ENCODE measurements at places on chromosomes 3 and 15.

GRCh38 chr3:73365756-73366397 is 258.9 kb downstream of the PDZRN3 start:
- DNase-seq, result no peak

DNA sequence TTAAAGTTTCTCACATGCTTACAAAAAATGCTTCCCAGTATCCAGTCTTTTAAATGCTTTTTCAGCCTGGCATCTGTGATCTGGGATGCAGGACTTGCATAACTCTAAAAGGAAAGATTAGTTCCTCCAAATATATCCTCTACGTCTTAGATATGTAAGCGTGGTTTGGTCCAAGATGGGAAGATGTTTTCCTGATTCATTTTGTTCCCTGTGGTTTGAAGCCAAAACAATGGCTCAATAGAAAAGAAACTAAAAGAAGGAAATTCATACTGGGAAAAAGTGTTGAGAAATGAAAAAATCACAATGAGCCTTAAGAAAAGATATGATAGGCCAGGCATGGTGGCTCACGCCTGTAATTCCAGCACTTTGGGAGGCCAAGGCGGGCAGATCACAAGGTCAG is 1002.8 kb downstream of the NAALADL2 start:
- no peak for DNase-seq

DNA sequence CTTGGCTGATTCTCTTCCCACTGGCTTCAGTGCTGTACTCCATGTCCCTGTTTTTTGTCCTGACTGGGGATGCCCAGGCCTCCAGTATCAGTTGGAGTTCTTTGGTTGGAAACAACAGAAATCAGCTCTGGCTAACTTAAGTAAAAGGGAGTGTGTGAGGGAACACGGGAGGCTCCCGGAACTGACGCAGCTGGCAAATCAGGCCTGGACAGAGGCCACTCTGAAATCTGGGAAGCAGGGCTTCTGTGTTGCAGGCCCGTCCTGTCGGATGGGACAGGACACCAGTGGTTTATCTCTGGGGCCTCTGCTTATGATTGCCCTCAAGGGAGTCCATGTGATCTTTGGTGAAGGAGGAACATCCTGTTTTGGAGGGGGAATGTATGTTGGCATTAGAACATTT is 124.3 kb downstream of the CHCHD6 start:
- DNase-seq, result no peak

GRCh38 chr3:23834082-23834870 is 28.5 kb downstream of the UBE2E1 start:
- DNase-seq, result no peak

GRCh38 chr3:121152573-121152972 is 244.6 kb downstream of the STXBP5L start:
- no peak for DNase-seq

DNA sequence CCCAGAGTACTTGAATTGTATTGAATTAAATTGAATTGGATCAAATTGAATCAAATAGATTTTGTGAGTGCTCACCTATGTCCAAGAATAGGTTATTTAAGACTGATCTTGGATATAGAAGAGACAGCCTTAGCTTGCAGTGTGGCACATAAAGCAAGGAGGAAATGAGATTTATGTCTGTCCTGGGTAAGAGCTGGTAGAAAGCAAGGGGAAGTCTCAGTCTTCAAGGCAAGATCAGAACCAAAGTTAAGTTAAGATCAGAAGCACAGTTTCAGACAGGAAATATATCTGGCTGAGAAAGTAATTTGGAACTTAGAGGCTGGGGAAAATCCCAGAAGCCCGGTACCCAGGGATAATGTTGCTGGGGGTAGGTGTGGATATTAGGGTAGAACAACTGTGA is 244.4 kb upstream of the ARPP21 start:
- no peak for DNase-seq

DNA sequence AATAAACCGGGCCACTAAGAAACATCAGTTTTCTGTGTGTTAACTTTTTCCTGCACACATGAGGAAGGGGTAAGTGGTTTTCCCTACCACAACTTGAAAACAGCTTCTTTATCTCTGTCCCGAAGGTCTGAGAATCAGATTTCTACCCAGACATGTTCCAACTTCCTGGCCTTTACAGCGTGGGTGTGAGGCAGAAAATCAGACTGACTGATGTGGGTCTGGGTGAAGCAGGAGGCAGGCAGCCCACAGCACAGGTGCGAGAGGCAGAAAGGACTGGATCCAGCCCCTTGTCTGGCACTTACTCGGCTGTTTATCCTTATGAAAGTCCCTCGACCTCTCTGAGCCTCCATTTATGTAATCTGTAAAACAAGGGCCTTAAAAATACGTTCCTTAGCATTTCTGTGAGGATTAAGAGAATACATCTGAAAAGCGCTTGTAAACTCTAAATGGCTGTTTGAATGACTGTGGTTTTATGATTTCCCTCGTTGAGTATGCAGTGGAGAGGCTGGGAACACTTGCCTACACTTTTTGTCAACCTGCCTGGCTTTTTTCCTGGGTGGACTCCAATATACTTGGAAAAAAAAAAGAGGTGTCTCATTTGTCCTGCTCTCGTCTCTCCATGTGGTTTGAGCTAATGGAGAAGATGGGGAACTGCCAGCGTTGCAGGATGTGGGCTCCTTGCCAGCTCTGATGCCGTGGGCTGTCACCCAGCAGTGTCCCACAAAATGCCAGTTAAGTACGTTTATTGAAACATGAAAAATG is 3.1 kb downstream of the AGBL1 start:
- peak; percentile 8 for DNase-seq

DNA sequence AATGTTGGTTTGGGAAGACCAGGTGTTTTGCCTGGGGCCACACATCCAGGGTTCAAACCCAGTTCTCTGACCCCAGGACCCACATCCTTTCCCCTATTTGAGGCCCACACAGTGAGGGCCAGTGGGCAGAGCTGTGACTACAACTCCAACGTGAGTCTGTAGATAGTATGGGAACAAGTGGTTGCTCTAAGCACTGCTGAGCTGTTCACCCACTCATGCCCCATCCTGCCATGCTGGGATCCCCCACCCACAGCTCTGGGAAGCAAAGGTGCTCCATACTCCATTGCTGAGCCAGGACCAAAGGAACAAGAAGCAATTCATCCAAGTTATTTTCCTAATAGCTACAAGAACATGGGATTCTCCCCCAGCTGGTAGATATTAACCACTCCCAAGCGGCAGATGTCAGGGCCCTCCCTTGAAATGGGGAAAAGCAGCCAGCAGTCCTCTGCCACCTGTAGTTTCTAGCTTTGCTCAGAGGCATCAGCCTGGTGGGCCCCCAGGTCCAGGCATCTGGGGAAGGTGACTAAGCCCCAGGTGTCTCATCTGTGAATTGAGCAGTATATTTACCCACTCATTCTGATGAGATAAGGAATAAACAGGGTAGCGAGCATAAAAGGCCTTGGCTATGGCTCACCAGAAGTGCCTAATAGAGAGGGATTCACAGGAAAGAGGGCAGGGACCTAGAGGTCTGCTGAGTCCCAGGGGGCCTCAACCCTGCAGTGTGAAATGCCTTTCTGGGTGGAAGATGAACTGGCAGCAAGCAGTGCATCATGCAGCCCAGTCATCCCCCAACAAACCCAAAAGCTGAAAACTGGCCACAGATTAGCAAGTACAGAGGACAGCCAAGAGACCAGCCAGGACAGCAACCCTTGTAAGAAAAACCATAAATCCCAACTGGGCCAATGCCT is 33.4 kb downstream of the POC1A start:
- DNase-seq, result no peak

DNA sequence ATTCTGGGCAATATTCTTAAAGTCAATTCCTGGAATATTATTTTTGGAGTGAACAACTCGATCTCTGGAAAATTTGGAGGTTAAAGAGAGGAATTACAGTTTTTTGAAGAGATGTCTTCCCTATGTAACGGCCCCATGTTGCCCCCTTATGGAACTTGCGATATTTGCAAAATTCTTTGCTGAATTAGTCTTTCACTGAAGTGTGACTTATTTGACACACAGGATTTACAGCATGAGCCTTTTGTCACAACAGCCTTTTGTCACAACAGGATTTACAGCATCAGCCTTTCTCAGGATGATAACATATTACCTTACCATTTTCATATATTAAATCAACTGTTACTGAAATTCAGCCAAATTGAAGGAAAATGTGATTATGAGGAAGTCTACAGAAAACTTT is 37.8 kb upstream of the SPTSSB start:
- DNase-seq, result no peak
